Caudate nucleus (tissue), 63 donors: ENCODE measurements at places on chromosomes 2 and 18.

DNA sequence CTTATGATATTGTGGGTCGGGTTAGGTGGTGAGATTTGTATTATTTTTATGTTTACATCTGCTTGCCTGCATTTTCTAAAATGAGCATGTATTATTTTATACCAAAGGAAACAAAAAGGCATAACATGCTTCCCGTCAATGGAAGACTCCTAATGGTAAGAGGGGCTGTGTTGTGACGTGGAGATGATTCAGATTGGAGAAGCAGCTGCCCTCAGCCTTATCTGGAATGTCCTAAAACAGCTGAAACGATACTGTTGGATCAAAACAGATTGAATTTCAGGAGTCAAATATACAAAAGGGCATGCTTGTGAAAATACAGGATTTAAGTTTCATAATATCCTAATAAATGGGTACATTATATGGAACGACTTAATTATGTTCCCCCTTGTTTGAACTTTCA is 19.0 kb downstream of the DGKD start:
- DNase-seq, result no peak

DNA sequence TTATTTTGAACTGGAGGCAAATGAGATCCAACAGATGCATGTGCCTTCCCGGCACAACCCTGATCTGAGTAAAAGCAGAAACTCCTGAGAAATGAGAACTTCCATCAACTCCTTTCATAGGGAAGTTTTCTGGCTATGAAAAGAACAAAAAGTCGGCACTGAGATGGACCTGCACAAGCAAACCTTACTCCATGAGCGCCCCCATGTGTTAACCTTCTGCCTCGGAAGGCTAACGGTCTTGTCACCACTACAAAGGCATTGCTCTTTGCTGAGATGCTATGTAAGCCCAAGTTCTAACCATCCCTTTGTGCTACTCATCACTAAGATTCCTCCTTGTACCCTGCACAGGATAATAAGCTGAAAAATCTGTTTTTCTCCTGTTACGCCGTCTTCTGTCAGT is 57.3 kb upstream of the SULT1C3 start:
- DNase-seq, result no peak

DNA sequence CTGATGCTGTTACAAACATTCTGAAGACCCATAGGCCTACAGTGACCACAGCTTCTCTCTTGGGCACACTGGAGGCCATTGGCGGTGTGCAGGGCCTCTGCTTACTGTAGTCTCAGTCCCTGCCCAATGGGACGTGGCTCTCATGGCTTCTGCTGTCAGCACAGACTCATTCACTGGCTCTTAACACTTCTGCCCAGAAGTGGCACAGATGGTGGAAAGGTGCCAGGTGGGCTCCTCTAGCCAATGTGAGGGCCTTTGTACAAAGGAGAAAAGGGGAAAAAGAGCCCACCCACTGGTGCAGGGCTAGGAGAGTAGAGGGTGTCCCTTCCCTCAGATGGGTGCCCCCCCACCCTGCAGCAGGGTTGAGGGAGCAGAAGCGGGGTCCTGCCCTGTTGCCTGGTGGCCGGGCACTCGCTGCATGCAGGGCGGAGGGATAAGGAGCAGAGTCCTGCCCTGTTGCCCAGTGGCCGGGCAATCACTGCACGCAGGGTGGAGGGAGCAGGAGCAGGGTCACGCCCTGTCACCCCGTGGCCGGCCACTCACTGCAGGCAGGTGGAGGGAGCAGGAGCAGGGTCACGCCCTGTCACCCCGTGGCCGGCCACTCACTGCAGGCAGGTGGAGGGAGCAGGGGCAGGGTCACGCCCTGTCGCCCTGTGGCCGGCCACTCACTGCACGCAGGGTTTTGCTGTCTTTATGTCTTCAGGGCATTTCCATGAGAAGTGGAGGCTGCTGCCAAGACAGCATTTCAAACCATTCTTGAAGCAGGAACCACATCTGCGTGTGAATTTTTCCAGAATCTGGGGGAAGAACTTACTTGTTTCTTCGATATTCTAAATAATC is 20.0 kb downstream of the LRRFIP1 start:
- DNase-seq, result no peak

DNA sequence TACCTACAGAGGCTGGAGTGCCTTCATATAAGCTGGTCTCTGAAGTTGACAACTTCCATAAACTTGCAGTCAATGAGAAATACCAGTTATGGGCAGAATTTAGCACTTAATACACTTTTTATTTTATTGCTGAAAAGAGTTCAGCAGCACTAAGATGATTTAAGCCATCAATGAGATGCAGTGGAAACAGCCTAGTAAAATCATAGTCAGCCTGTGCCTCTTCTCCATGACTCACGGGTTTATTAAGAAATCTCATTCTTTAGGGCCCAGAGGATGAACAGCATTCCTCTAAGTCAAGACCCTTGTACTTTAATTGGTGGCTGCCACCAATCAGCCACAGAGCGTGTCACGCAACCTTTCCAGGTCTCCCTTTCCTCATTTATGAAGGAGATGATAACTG is 1357.9 kb upstream of the CELF4 start:
- DNase-seq, result no peak
